ENCODE measurements at places on chromosomes 16 and 17.

DNA sequence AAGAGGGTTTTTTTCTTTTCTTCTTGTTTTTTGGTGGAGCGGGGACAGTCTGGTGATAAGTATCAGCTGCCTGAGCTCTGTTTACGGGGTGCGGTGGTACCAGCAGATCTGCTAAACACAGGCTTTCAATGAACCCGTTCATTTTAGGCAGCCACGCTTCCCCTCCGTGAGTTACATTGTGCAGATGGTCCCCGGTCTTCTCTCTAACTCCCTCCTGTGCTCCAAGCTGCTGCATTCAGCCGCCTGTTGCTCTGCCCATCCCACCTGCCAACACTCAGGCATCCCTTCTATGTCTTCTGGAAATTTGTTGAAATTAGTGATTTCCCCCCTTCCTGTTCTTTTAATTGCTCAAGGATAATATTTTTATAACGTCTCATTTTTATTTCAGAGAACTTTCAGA, 82.1 kb upstream of the ELAC2 start:
- no peak for DNase-seq

- no peak for DNase-seq
Measured at GRCh38 chr17:8941520-8941919, 24.0 kb downstream of the PIK3R5 start.

DNA sequence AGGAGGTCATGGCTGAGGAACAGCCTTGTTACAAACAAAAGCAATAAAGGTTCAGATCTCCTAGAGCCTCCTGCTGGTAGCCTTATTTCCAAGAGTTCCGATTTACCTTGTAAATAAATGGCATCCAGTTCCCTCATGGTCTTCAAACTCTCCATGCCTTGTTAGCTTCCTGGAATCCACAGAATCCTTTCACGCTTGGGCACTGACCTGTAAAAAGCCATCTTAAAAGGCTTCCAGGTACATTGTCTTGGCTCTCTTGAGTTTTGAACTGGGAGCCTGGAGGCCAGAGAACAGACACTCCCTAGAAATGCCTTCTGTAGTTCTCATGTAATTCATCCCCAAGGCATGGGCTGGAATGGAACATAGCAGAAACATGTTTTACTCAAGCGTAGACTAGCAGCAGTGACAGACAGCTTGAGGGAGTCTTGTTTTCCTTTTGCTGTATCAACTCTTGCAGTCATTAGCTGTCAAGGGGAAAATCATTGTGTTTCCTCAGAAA, 207.9 kb downstream of the SNX29 start:
- DNase-seq, result no peak

- DNase-seq, result no peak
Measured at GRCh38 chr17:40497695-40498094, 3.7 kb downstream of the TNS4 start.

GRCh38 chr16:54582631-54583250, 296.2 kb upstream of the IRX3 start:
- DNase-seq, result no peak

GRCh38 chr17:33837281-33837680, 417.8 kb upstream of the CCL2 start:
- no peak for DNase-seq

GRCh38 chr17:8153031-8153451, 837 bp upstream of the PER1 start:
- DNase-seq, result no peak

GRCh38 chr16:81888520-81889394, 109.7 kb downstream of the PLCG2 start:
- DNase-seq, result no peak

GRCh38 chr17:17782523-17783115, 54.2 kb downstream of the SREBF1 start:
- DNase-seq, result no peak

- peak; percentile 85 for DNase-seq
Measured at GRCh38 chr17:39235555-39236449, 10.1 kb upstream of the STAC2 start.

- no peak for DNase-seq
Measured at GRCh38 chr16:73216932-73217331, 169.0 kb upstream of the ZFHX3 start.
